Kidney (tissue), 22 donors: ENCODE measurements at places on chromosomes 3 and 15.

GRCh38 chr15:68818769-68819494 lies 1.8 kb downstream of the ANP32A start:
- peak; percentile 88 for DNase-seq

DNA sequence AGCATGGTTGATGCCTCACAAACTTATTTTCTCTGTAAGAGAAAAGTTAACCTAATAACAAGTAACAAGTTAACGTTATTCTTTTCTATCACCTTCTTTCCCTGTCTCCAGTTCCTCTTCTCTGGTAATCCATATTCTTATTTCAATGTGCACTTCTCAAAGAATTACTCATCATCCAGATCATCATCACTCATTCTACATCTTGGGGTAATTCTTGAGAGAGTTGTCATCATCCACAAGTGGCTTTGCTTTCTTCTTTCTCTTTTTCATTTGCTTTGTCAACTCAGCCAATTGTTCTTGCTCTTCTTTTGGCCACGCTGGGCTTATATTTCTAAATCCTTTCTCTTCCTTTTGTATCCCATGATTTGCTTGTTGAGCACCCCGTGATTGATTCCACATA lies 20.8 kb upstream of the RNF111 start:
- no peak for DNase-seq

DNA sequence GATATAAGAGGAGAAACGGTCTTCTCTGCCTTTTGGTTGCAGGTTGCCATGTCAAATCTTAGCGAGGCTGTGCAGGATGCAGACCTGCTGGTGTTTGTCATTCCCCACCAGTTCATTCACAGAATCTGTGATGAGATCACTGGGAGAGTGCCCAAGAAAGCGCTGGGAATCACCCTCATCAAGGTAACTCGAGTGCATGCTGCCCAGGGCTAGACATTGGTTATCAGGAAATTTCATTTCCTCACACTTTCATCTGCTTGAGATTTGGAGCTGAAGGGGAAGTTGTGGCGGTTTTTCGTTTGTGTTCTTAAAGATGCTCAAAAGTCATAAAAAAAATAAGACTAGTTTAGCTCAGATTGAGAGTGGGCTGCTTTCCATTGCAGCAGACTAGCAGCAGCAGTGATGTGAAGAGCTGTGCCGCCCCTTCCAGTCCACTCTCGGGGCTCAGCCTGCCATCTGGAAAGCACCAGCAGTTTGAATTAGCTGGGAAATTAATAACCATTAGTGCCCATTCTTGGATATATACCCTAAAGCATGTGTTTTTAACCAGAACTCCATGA lies 32.2 kb downstream of the GPD1L start:
- DNase-seq, result no peak

DNA sequence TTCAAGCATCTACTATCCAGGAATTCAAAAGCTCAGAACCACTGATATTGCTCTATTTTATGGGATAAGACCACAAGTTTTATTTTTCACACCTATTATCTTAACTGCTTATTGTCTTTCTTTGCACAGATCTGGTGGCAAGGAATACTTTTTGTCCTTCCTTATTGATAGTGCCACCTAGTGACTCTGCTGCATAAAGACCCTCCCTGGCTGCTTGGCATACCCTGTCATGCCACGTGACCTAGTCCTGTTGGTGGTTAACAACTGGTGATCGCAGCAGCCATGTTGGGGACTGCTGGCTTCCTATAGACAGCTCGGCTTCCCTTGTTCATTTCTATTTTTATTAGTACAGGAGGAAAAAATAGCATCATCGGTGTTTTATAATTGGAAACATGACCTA lies 236.3 kb downstream of the MEX3B start:
- no peak for DNase-seq

DNA sequence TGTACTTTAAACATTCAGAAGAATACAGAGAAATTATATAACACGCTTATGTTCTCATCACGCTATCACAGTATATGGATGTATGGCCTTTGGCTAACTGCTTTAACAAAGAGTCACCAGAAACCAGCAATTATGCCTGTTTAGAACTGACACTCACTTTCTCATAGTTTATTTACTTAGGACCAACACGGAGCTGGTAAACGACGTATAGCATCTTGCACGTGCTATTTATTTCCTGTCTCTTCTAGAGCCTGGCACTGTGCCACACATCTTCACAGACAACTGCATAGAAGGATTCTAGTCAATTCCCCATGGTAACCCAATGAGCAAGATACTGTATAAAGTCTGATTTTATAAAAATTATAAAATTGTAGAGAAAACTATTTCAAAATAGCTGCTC lies 43.6 kb downstream of the TBC1D2B start:
- DNase-seq, result no peak

GRCh38 chr3:177361081-177361938 lies 164.0 kb upstream of the TBL1XR1 start:
- DNase-seq, result no peak

DNA sequence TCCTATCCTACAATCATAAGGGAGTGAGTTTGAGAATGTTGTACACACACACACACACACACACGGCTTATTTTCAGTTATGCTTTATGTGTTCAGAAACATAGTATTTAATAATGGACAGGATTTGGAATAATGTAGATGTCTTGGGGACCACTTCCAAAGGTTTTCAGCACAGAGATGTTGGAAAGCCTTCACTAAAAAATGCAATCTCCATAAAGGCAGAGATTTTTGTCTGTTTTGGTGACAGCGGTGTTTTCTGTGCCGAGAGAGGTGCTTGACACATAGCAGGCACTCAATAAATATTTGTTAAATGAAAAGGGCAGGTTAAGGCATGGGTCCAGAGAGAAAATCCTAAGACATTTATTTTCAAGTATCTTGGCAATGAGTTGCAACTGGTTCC lies 428.2 kb upstream of the RGMA start:
- DNase-seq, result no peak

DNA sequence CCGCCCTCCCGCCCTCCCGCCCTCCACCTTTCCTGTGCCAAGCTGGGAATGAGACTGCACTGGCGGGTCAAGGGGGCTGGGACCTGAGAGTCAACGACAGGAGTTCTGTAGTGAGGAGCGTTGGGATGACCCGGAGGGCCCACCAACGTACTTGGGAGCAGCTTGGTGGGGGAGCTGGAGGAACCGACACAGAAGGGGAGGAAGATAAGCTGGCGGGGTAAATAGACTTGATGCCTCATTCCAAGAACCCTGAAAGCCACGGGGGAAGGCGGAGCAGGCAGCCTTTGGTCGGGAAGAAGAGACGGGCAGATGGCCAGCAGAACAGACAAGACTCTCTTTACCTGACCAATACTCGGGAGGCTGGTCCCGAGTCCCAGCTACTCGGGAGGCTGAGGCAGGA lies 277 bp downstream of the FMN1 start:
- no peak for DNase-seq

DNA sequence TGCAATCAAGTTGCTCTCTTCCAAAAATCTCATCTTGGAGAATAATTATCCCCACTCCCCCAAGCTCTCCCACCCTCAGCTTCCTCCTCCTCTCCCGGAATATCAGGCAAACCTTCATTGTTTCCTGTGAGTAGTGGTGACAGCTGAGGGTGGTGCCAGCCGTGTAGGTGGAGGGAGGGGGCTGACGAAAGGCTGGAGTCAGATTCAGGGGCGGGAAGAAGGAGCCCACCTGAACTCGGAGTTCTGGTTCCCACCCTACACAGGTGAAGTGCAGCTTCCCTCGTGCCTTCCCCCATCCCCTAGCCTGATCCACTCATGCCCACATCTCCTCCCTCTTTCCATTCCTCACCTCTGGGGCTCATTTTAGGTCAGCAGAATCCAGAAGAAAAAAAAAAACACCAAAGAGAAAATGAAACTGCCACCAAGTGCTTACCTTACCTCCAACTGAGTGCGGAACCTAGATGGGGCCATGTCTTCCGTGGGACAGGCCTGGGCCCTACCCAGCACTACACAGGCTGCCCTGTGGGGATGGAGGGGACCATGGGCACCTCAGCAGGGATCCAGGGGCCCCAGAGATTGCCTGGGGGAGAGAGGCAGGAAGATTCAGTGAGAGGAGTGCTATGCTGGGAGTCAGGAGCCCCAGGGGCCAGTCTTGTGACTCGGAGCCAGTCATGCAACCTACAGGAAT lies 81.3 kb downstream of the ADCY5 start:
- DNase-seq, result no peak

DNA sequence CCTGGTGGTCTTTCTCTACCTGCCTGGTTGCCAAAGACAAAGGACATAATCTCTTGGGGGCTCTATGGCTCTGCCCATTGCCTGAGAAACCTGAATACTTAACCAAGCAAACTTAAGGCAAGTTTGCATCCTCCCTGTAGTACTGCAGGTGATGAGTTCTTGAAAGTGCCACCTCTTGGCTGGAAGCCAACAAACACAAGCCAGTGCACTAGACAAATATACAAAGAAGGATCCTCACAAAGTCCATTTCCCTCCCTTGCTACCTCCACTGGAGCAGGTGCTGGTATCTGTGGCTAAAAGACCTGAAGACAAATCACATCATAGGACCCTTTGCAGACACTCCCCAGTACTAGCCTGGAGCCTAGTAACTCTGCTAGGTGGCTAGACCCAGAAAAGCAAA lies 772.3 kb downstream of the SI start:
- DNase-seq, result no peak

DNA sequence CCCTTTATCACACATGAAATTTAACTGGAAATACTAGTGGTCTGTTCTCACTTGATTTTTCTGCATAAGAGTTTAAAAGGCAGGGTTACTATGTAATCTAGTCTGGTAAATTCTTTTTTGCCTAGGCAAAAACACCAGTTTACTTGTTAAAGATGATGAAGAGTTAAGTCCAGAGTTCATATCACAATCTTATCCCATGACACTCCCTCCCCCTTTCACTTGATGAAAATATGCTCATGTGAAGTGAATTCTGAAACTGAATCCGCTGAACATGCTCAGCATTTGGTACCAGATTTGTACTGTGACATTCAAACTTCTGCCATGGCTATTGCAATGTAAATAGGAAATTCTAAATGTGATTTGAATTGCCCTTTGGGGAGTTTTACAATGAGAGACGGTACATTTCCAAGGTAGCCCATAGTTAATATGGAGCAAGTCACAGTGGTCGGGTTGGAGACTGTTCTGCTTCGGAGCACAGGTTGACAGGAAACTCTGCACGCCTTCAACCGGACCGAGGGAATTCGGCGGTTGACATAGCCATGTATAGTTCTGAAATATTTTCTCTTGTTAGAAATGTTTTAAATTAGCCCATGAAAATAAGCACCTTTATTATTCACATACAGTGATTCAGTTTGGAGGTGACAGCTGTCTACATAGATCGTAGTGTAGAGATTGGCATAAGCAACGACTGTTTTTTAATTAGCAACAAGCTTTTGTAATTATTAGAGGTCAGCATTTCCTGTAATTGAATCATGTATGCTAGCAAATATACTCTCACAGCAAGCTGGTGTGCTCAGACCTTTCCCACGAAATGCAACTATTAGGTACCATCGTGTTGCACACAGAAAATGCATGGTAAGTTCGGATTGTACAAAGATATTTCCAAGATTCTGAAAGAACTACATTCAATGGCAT lies 768.6 kb upstream of the GOLIM4 start:
- DNase-seq, result peak; percentile 30

- DNase-seq, result no peak
Observed at GRCh38 chr15:67091071-67091979, 25.9 kb downstream of the SMAD3 start.

DNA sequence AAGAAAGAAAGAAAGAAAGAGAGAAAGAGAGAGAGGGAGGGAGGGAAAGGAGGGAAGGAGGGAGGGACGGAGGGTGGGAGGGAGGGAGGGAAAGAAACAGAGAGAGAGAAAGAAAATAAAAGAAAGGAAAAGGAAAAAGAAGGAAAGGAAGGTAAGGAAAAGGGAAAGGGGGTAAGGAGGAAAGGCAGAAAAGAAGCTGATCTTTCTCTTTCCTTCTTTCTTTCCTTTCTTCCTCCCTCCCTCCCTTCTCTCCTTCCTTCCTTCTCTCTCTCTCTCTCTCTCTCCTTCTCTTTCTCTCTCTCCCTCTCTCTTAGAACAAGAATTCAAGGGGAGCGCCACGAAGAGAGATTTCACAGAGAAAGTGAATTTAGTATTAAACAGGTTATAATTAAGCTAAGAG lies 25.8 kb upstream of the TMCC1 start:
- DNase-seq, result no peak

- DNase-seq, result peak; percentile 53
Observed at GRCh38 chr3:60431599-60431958, 819.7 kb downstream of the FHIT start.

DNA sequence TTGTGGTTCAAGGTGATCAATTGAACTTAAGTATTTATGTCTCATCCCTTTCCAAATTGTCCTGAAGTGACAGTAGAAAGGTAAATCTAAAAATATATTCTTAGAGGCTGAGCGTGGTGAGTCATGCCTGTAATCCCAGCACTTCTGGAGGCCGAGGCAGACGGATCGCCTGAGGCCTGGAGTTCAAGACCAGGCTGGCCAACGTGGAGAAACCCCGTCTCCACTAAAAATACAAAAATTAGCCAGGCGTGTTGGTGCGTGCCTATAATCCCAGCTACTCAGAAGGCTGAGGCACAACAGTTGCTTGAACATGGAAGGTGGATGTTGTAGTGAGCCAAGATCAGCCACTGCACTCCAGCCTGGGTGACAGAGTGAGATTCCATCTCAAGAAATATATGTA lies 226.6 kb downstream of the DPH6 start:
- DNase-seq, result no peak

DNA sequence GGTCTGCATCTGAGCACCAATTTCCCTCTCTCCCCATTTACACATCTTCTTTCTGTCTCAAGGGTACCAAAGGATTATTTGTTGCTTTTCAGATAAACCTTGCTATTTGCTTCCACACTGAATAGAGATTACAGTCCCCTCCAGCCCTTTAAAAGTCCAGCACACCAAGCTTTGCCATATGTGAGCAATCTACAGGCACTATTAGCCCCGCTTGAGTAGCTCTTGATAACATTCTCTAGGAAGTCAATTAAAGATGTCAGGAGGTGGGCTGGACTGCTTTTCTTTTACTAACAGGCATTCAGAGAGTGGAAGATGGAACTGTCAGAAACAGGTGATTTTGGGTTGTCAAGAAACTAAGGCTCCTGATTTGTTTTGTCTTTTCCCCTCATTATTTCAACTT lies 417.0 kb downstream of the ROBO2 start:
- peak; percentile 52 for DNase-seq

DNA sequence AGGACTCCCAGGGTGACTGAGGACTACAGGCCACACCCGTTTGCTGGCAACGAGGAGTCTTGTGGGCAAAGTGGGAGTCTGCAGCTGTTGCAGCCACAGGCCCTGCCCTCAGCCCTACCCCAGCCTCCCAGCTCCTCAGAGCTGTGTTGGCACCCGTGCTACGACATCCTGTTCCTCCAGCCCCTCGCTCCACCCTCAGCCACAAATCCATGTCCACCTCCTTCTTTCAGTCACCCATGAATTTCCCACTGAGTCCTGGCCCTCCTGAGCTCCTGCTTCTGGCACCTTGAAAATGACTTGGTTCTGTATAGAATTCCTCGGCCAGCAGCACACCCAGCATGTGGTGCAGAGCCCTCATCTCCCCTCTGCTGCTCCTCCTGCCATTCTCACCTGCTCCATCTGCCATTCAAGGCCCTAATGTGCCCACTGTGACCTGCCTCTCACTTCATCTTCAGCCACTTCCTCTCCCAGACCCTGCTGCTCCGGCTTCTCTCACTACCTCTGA lies 20.9 kb upstream of the VILL start:
- DNase-seq, result no peak
